ENCODE measurements at places on chromosomes 7 and 10.
A peak's percentile ranks its signal among the peaks of the same experiment; 100 is the strongest.

DNA sequence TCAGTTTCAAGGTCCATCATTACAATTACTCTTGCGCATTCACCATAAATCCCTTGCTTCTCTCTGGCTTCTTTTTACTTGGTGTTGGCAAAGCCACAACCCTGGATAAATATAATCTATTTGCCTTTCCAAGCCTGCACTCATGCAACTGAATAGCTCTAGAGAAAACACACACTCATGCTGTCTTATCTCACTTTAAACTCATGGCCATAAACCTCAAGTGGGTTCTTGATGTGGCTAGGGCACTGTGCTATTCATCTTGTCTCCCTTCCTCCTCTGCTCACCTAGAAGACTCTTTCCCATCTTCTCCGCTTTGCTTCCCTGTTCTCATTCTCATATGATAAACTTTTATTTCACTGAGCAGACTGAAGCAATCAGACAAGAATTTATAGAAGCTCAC lies 165.4 kb upstream of the MTPN start:
- DNase-seq = no peak

DNA sequence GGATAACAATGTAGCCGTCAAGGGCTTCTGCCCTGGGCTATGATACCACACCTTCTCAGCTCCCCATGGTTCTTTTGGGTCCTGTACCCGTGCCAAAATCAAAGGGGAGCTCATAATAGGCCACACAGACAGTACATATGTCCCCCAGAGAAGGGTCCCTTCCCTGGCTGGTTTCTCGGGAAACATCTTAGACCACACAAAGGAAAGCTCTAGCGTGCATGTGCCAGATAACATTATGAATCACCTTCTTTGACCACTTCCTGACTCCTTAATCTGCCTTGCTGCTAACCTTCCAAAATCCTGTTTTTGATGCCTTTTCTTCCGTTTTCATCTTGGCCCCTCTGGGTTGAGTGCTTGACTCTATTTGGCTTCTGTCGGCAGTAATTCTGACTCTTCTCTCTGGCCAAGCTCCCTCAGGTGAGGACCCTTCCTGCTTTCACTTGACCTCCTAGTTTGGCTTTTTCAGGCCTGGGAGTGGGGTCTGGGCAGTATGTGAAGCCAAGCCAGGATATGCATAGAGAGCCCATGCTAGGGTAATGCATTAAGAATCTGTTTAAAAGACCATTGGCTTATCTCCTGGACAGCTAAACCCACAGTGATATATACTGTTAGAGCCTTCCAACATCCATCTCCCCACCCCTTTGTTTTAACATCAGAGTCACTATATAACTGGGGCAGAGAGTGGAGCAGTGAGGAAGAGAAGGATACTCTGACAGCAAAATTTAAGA lies 84.8 kb downstream of the ANLN start:
- DNase-seq = peak; percentile 40

- DNase-seq = no peak
Measured at GRCh38 chr7:158530800-158531609, 56.6 kb downstream of the PTPRN2 start.

DNA sequence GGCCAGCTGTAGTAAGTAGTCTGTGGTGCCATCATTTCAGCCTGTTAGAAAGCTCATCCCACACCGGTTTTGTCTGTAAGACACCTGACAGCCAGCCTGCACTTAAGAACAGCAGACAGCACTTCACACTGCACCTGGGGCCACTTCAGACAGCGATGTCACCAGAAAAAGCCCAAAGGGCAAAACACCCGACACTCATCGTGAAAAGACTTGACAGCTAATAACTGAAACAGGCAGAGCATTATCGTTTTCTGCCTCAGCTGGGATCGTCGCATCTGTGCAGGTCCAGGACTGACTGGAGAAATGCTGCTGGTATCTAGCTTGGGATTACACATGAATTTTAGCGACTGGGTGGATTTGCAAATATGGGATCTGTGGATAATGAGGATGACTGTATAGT lies 16.8 kb upstream of the LAT2 start:
- DNase-seq = no peak

DNA sequence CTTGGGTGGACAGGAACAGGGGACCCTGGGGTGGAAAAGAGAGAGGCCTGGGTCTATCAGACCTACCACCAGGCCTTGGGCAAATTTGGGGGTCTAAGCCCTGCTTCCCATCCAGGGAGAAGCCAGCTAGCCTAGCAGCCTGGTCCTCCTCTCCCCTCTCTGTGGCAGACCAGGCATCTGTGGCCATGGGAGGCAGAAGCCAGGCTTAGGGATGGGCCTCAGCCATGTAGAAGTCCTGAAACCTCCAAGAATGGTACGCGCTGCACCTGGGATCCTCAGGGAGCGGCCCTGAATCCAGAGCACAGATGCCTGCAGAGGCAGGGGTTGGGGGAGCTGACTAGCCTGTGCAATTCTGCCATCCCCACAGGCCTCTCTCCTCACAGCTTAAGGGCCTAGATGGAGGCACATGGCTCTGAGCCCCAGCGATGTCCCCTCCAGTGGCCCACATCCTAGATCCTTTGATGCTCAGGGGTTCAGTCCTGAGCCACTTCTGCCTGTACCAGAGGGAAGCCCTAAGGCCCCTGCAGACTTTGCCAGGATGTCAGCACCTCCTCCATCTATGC lies 21.2 kb downstream of the GRID1 start:
- DNase-seq = no peak

All from HTR-8/SVneo (cell line).